PC-3 (cell line): ENCODE measurements at places on chromosomes 16 and 17. TPM values are rescaled to one million over a fixed set of nuclear protein-coding genes. Genes with fewer than 3 reads are reported as not detected.

DNA sequence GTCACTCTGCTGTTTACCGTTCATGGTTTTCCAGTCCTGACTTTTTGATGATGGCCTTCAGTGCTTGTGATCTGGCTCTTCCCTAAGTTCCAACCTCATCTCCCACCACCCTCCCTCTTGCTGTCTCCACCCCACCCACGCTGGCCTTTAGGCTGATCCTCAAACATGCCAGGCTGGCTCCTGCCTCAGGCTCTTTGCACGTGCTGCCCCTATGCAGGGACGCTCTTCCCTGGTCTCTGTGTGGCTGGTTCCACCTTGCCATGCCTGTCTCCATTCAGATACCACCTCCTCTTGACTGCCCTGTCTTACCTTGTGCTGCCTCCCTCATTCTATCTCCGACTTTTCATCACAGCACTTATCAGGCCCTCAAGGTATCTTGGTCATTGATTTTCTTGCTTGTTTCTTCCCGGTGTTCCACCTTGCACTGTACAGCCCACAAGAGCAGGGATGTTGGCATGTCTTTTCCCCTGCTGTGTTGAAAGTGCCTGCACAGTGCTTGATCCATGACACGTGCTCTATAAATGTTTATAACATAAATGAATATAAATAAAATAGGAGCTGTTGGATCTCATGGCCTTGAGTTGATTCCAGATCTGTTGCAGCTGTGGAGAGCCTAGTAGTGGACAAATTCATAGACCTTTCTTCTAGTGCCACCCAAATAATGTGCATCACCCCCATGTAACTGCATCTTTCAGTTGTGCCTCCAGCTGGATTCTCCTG lies 229.0 kb downstream of the SNX29 start:
- H3K4me1 ChIP-seq, result no peaks in the 10 kb centered on the region
- H3K27ac ChIP-seq, result no peak overlapping the region
- no peaks in the 10 kb centered on the region for H3K27me3 ChIP-seq
- no peak overlapping the region for H3K4me3 ChIP-seq

- no peaks in the 10 kb centered on the region for H3K4me1 ChIP-seq
- DNase-seq, result no peak
- H3K36me3 ChIP-seq, result no peaks in the 10 kb centered on the region
- no peak overlapping the region for H3K27ac ChIP-seq
- H3K4me3 ChIP-seq, result no peak overlapping the region
Observed at GRCh38 chr17:70588003-70588402, 418.7 kb downstream of the KCNJ2 start.

DNA sequence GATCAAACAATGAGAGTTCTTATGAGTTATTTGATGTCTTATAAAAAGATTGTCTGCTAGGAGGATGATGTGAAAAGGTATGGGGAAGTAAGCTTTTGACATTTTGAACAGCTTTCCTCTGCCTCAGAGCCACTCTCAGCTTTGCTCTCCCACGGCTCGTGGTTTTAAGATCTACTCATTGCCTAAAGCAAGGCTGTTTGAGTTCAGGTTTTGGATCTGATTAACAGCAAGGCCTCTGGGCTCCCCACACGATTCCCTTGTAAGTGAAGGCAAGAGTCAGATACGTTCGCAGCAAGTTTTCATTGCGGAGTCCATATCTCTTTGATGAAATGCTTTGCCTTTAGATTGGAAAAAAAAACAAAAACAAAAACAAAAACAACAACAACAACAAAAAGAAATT lies 515.0 kb upstream of the SALL1 start:
- H3K4me3 ChIP-seq, result no peak overlapping the region
- no peaks in the 10 kb centered on the region for H3K36me3 ChIP-seq
- no peaks in the 10 kb centered on the region for H3K27me3 ChIP-seq
- no peak for DNase-seq
- no peaks in the 10 kb centered on the region for H3K4me1 ChIP-seq

CTF1 gene
- total RNA-seq, result 0.29 and 0.98 TPM in 2 replicates

- H3K4me1 ChIP-seq, result no peaks in the 10 kb centered on the region
- DNase-seq, result no peak
- H3K27ac ChIP-seq, result no peak overlapping the region
Observed at GRCh38 chr16:63695347-63695746, 1426.5 kb downstream of the CDH11 start.

DNA sequence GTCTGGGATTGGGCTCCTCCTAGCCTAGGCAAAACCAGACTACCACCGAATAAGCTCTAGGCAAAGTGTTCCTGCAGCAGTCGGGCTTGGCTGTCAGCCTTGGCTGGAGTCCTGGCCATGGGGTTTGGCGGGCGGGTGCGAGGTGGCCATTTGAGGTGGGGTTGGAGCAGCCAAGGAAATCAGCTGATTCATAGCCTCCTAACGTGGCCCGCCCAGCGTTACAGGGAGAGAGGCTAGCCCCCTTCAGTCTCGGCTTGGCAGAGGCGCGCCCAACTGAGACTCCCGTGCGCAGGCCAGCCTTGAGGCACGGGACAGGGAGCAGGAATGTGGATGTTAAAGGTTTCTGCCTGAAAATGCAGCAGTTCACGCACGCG lies 1.9 kb downstream of the PMP22 start:
- H3K27ac ChIP-seq, result peak overlapping the region; percentile 95
- H3K27me3 ChIP-seq, result no peaks in the 10 kb centered on the region
- peak overlapping the region; percentile 90 for H3K4me3 ChIP-seq
- peaks cover 57% of the 10 kb centered on the region for H3K4me1 ChIP-seq

PDE6G gene
- 3.0 TPM in 1 of 2 replicates, not detected in the other for total RNA-seq

DNA sequence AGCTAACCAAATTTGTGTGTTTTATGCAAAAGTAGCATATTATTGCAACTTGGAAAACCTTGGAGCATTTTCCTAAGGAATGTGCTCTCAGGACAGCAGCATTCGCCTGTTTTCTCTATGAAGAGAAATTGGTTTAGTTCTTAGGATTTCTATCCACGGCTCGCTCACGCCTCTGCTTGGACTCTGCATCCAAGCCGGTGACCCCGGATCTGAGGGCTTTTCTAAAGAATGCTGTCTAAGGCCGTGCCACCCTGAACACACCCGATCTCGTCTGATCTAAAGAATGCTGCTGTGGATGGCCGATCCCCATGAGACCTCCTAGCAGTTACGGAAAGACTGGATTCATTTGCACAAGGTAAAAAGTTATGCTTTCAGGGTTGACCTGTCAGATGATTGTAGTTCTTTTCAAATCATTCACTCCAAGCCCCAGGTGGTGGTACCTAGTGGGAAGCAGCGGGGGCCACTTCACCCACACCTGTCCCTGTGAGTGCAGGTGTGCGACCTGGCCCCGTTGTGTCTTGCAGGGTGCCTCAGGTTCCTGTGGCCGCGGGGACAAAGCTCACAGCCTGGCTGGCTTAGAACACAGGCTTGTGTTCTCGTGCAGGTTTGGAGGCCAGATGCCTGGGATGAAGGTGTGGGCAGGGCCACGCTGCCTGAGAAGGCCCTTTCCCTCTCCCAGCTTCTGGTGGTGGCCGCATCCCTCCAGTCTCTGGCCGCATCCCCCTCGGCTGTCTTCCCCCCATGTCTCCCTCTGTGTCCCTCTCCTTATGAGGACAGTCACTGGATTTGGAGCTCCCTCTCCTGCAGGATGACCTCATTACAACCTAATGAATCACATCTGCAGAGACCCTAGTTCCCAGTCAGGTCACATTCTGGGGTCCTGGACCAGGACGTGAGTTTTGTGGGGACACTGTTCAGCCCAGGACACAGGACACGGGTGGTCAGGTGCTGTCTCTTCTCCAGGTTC lies 71.1 kb downstream of the BANP start:
- H3K27me3 ChIP-seq, result no peaks in the 10 kb centered on the region
- no peaks in the 10 kb centered on the region for H3K36me3 ChIP-seq
- H3K27ac ChIP-seq, result no peak overlapping the region
- no peak overlapping the region for H3K4me3 ChIP-seq

DNA sequence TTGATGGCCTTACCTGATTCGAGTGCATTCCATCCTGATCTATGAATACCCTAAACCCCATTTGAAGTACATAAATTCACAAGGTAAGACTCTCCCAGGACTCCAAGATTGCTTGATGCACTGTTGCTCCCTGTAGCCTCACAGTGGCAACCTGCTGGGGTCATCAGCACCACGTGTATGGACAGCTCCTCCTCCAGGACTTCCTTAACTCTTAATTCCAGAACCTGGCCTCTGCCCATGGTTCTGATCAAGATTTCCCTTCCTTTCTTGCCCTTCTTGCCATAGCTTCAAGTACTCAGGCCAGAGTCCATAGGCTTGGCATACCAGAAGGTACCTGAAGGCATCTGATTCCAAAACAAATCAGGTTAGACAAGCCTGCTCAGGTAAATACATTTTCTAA lies 34.0 kb upstream of the NLK start:
- no peaks in the 10 kb centered on the region for H3K4me1 ChIP-seq
- 0 out of 2 replicates have a peak, but pooled peaks cover 5% of the 10 kb centered on the region for H3K27me3 ChIP-seq
- peak; percentile 64 for DNase-seq
- no peaks in the 10 kb centered on the region for H3K36me3 ChIP-seq
- no peak overlapping the region for H3K4me3 ChIP-seq
- no peak overlapping the region for H3K27ac ChIP-seq

GRCh38 chr16:64910356-64910755 lies 211.5 kb downstream of the CDH11 start:
- no peak overlapping the region for H3K4me3 ChIP-seq
- H3K36me3 ChIP-seq, result no peaks in the 10 kb centered on the region
- H3K27me3 ChIP-seq, result peaks cover 23% of the 10 kb centered on the region
- no peaks in the 10 kb centered on the region for H3K4me1 ChIP-seq

- no peak overlapping the region for H3K4me3 ChIP-seq
- no peak for DNase-seq
- H3K36me3 ChIP-seq, result no peaks in the 10 kb centered on the region
- H3K27ac ChIP-seq, result no peak overlapping the region
Observed at GRCh38 chr16:71590584-71590983, 13.7 kb upstream of the TAT start.

- peak; percentile 61 for DNase-seq
- H3K4me3 ChIP-seq, result no peak overlapping the region
- no peaks in the 10 kb centered on the region; the same call in 1 of the 2 replicates for H3K36me3 ChIP-seq
Observed at GRCh38 chr16:47311738-47312505, 148.9 kb downstream of the ITFG1 start.

DNA sequence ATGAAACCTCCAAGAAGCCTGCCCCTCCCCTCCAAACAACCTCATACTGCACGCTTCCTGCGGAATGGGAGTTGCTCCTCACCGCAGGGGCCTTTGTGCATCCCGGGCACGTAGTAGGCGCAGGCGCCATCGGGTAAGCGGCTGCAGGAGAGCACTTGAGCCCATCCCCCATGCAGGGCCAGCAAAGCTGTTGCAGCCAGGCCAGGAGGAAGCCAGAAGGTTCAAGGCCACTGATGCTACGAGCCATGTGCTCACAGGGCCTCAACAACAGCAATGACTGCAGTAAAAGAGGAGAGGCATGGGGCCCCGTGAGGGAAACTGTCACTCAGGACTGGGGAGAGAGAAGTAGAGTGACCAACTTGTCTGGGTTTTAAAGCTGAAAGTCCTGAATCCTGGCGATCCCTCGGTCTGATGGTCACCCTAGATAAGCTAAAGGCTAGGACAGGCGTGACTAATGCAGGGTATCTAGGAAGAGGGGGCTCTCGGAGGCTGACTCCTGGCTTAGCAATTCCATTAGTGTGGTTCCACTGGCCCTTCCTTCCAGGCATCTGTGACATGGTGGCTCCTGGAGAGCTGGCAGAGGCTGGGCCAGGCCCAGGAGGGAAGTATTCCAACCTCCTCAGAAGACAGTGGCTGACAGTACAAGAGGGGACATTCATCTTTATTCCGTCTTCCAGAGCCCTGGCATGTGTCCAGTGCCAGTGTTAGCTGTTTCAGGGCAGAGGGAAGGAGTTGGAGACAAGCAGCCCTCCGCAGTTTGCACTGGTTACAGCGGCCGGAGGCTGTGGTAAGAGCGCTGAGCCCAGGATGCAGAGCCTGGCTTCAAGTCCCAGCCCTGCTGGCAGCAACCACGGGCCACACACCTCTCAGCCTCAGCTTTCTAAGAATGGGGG lies 20.8 kb downstream of the GOSR2 start:
- no peak overlapping the region for H3K27ac ChIP-seq
- no peaks in the 10 kb centered on the region for H3K27me3 ChIP-seq
- H3K4me3 ChIP-seq, result no peak overlapping the region
- DNase-seq, result peak; percentile 40

MYH11 gene
- total RNA-seq, result not detected in 2 replicates

GRCh38 chr17:40351359-40352236 lies 12.9 kb downstream of the GJD3 start:
- H3K4me1 ChIP-seq, result no peaks in the 10 kb centered on the region
- H3K36me3 ChIP-seq, result peaks cover 2% of the 10 kb centered on the region; the same call in 1 of the 2 replicates

CCL16 gene
- total RNA-seq, result not detected in 2 replicates

KRTAP4-9 gene
- not detected in 2 replicates for total RNA-seq

- H3K27ac ChIP-seq, result peak within 1 kb of the TSS; percentile 33
- H3K36me3 ChIP-seq, result no peaks in the 10 kb centered on the region
- DNase-seq, result peak; percentile 96
- H3K27me3 ChIP-seq, result no peaks in the 10 kb centered on the region
- H3K4me1 ChIP-seq, result peaks cover 46% of the 10 kb centered on the region
- H3K4me3 ChIP-seq, result peak within 1 kb of the TSS; percentile 65
Observed at GRCh38 chr17:76868176-76868668, at the start of gene MGAT5B. MGAT5B (plus strand) TSS chr17:76868404; CDS start chr17:76869030, 626 bp downstream.

HOXB1 gene
- total RNA-seq, result not detected in 2 replicates

DNA sequence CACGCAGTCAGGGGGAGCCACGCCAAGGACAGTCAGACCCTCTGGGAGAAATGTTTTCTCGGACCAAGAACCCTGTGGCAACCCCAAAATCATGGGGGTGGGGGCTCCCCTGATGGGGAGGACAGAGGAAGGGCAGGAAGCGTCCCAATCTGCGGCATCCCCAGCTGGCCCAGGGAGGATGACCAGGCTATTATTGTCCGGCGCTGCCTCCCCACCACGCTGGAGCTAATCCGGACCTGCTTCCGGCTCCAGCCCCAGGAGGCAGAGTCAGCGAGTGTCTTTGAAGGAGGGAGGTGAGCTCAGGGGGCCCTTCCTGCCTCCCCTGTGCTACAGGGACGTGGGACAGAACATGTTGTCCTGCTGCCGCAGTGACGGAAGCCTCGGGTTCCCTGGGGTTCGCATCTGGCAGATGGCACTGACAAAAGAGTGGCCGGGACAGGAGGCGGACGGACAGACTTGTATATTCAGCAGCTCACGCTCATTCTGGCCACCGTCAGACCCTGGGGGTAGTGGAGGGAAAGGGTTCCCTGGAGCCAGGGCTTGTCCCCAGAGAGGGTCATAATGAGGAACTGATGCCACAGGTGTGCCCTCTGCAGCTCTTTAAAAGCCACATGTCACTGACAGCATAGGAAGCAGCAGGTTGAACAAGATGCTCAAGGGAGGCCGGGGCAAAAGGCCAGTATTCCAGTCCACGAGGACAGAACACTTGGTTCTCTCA lies 54.3 kb upstream of the CDC42EP4 start:
- DNase-seq, result no peak
- H3K36me3 ChIP-seq, result no peaks in the 10 kb centered on the region
- no peak overlapping the region for H3K27ac ChIP-seq
- no peaks in the 10 kb centered on the region for H3K27me3 ChIP-seq
- H3K4me3 ChIP-seq, result no peak overlapping the region

CBFA2T3 gene
- not detected in 2 replicates for total RNA-seq

GRCh38 chr17:51869387-51869786 lies 289.1 kb downstream of the CA10 start:
- H3K4me3 ChIP-seq, result no peak overlapping the region
- no peaks in the 10 kb centered on the region for H3K27me3 ChIP-seq
- no peaks in the 10 kb centered on the region for H3K36me3 ChIP-seq

- DNase-seq, result peak; percentile 93
- H3K4me3 ChIP-seq, result 0 out of 2 replicates have a peak overlapping the region, but pooled peaks have one; percentile 2
- no peaks in the 10 kb centered on the region for H3K27me3 ChIP-seq
- peak overlapping the region; percentile 76 for H3K27ac ChIP-seq
- H3K4me1 ChIP-seq, result peaks cover 35% of the 10 kb centered on the region
Observed at GRCh38 chr17:67151717-67152116, 93.3 kb downstream of the HELZ start.

GRCh38 chr16:28585674-28586073 lies 11.2 kb downstream of the SULT1A2 start:
- H3K36me3 ChIP-seq, result no peaks in the 10 kb centered on the region
- no peaks in the 10 kb centered on the region for H3K27me3 ChIP-seq
- H3K27ac ChIP-seq, result no peak overlapping the region
- H3K4me1 ChIP-seq, result peaks cover 10% of the 10 kb centered on the region
- DNase-seq, result no peak
